ENCODE measurements at places on chromosomes 6 and 20.

DNA sequence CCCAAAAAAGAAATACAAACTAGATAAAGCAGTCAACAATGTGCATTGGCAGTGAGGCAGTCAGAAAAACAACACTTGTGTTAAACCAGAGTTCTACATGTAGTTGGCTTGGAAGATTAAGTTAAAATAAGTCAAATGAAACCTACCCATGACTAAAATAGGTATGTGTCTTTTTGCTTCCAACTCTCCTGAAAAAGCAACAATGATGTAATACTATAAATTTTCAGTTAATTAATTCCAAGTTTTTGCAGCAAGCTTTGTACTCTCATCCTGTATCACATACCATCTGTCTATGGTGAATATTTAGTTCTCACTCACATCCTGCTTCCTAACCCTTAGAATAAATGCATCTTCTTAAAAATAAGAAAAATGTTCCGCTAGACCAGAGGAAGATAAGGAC, 261.5 kb downstream of the KIF16B start:
- H3K36me3 ChIP-seq: peaks cover 2% of the 10 kb centered on the region
- DNase-seq: no peak
- H3K4me3 ChIP-seq: no peak overlapping the region
- H3K4me1 ChIP-seq: peaks cover 15% of the 10 kb centered on the region
- H3K27ac ChIP-seq: no peak overlapping the region

DNA sequence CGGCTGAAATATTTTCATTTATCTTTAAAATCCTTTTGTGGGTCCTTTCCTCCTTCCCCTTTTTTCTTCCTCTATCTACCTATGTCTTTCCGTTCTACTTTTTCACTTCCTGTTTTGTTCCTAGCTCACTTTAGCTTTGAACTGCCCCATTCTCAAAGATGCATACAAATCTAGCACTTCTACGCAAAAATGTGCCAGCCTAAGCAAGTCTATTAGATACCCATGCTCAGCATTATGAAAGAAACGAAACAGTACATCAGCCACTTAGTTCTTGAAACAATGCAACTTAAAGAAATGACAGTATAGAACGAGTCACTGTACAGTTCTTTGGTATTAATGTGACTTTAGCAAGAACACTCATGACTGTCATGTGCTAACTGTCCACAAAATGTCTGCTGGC, 47.3 kb upstream of the MARCKS start:
- no peaks in the 10 kb centered on the region for H3K36me3 ChIP-seq
- H3K27me3 ChIP-seq: no peaks in the 10 kb centered on the region
- no peak overlapping the region for H3K4me3 ChIP-seq

DNA sequence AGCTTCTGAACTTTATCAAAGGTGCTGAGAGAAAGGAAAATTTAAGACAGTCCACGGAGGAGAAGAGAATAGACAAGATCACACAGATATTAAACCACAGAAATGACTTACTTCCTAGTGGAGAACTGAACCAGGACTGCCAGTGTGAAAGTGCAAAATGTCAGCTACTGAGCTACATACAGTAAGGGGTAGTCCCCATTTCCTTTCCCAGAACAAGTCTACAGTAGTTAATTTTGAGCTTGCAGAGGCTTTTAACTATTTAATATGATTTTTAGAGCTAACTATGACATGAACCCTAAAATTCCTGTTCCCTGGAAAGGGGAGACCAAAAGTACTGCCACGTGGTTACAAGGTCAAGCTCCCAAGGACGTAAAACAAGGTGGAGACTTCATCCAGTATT, 45.1 kb downstream of the CEP85L start:
- H3K4me3 ChIP-seq: no peak overlapping the region
- H3K27ac ChIP-seq: no peak overlapping the region
- H3K27me3 ChIP-seq: no peaks in the 10 kb centered on the region
- peaks cover 2% of the 10 kb centered on the region for H3K36me3 ChIP-seq

- H3K4me1 ChIP-seq: no peaks in the 10 kb centered on the region
- no peaks in the 10 kb centered on the region for H3K36me3 ChIP-seq
- H3K27me3 ChIP-seq: no peaks in the 10 kb centered on the region
- peak; percentile 68 for DNase-seq
- peak overlapping the region; percentile 16 for H3K27ac ChIP-seq
Observed at GRCh38 chr6:141463237-141463977, 669.3 kb upstream of the GJE1 start.

GRCh38 chr20:60131375-60131774, 173.2 kb downstream of the CDH26 start:
- DNase-seq: no peak
- no peaks in the 10 kb centered on the region for H3K36me3 ChIP-seq
- no peak overlapping the region for H3K27ac ChIP-seq
- H3K27me3 ChIP-seq: peaks cover 2% of the 10 kb centered on the region

DNA sequence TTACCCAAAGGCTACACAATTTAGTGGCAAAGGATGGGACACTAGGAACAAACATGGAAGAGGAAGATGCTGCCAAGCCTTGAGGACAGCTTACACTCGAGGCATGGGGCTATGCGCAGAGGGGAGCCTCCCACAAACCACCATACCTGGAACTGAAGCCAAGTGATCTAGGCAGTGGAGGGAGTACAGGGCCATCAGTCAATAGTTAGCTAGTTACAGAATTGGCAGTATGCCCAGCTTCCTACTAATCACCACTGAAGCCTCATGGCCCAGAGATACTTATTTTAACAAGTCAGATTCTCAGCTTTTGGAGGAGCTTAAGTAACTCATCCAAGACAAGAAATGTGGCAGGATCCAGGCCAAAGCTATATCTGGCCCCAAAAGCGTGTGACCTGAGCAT, 226.6 kb upstream of the MOCS1 start:
- no peak for DNase-seq
- no peak overlapping the region for H3K27ac ChIP-seq
- no peaks in the 10 kb centered on the region for H3K27me3 ChIP-seq
- H3K36me3 ChIP-seq: no peaks in the 10 kb centered on the region
- H3K4me1 ChIP-seq: no peaks in the 10 kb centered on the region
- H3K4me3 ChIP-seq: no peak overlapping the region

DNA sequence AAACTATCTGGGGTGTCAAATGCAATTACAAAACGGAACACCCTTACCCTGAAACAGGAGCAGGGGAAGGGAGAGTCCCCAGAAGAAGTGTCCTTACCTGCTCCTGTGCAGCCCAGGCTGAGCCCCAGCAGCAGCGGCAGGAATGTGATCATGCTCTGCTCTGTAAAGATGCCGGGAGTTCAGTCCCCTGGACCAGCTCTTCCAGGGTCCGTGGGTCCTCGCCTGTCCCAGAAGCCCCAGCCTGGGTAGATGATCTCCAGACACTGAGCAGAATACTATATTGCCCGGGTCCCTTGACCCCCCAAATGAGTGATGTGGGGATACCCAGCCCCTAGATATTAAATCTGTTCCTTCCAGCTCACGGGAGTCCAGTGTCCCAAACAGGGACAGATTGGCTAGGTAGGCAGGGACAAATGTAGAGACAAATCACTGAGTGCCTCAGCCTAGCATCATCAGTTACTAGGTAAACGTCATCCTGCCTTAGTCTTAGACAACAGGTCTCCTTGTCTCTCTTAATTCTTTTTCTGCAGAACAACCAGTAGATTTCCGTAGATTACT, at the start of gene HLA-DMB:
Gene HLA-DMB (minus strand): TSS at position 373 of the 558 bp plus-strand sequence. CDS start 221 bp downstream, at position 152.
- peak; percentile 91 for DNase-seq
- H3K4me3 ChIP-seq: peak within 1 kb of the TSS; percentile 33
- H3K36me3 ChIP-seq: no peaks in the 10 kb centered on the region
- H3K27me3 ChIP-seq: peaks cover 16% of the 10 kb centered on the region
- peak within 1 kb of the TSS; percentile 86 for H3K27ac ChIP-seq

DNA sequence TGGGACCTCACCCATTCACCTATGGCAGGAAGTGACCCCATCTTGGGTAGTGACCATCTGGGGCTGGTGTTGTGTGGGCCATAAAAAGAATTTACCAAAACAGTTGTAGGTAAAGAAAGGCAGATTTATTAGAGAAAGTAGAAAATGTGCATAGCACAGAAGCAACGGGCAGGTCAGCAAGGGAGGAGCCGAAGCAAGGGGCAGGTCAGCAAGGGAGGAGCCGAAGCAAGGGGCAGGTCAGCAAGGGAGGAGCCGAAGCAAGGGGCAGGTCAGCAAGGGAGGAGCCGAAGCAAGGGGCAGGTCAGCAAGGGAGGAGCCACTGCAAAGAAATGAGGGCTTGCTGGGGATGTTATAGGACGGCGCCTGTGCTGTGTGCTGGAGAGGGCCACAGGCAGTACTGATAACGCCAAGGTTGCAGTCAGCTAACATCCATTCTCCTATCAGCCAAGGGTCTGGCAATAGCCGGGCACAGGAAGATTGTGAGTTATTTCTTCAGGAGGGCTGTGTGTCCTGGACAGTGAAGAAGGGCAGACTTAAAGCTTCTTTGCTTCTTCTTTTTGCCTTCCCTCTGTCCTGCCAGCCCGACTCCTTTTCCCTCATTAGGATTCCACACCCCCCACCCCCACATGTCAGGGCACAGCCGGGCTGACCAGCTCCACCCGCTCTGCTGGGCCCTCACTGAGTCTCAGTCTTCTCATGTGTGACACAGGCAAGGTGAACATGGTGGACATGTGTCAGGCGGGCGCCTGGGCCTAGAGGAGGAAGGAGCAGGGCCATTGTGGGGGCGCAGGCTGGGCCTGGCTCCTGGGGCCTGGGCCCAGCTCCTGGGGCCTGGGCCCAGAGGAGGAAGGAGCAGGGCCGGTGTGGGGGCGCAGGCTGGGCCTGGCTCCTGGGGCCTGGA, 31.6 kb upstream of the CHRNA4 start:
- H3K4me1 ChIP-seq: peaks cover 13% of the 10 kb centered on the region
- H3K4me3 ChIP-seq: no peak overlapping the region
- no peak overlapping the region for H3K27ac ChIP-seq
- DNase-seq: no peak

- peaks cover 3% of the 10 kb centered on the region for H3K4me1 ChIP-seq
- H3K27me3 ChIP-seq: peaks cover 5% of the 10 kb centered on the region
- H3K4me3 ChIP-seq: no peak overlapping the region
- H3K36me3 ChIP-seq: no peaks in the 10 kb centered on the region
- no peak overlapping the region for H3K27ac ChIP-seq
Observed at GRCh38 chr6:168866534-168866933, 387.1 kb downstream of the THBS2 start.

DNA sequence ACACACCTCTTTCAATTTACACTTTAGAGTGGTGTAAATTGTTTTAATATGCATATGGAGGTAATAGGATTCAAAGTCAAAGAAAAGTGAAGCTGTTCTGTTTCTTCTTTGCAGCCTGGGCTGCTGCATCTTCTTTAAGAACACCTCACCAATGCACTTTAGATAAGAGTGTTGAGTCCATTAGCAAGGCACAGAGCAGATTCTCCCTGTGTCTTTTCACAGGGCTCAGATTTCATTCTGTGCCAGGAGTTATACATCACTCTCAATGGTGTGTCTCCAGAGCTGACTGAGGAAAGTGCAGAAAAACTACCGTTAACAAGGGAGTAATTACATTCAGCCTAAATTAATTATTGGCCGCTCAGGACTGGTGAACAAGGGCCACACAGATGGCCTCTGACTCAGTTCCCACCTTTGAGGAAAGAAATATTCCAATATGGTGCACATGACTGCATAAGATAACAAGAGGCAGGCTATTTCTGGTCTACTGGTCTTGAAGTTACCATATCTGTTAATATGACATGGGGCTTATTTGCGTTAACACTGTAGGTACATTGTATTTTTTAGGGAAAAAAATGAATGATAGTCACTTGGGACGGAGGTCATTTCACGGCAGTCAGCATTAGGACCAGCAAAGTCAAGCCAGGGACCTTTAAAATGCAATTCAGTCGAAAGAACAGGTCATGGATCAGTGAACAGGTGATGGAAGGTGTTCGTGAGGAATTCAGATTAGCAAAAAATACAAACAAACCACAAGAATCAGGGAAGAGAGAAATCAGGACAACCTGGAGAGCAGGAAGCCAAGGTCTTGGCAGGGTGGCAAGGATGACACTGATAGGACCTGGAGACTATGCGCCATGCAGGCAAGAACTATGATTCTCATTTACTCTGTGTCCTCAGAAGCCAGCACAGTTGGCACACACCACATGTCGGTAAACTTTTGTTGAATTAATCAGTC, 203.7 kb downstream of the TBX18 start:
- no peaks in the 10 kb centered on the region for H3K4me1 ChIP-seq
- H3K4me3 ChIP-seq: no peak overlapping the region
- H3K36me3 ChIP-seq: no peaks in the 10 kb centered on the region

GRCh38 chr6:133635447-133635846, 253.5 kb upstream of the TCF21 start:
- DNase-seq: no peak
- no peak overlapping the region for H3K27ac ChIP-seq
- no peak overlapping the region for H3K4me3 ChIP-seq
- peaks cover 2% of the 10 kb centered on the region for H3K4me1 ChIP-seq

- H3K27ac ChIP-seq: no peak overlapping the region
- H3K27me3 ChIP-seq: no peaks in the 10 kb centered on the region
- H3K4me1 ChIP-seq: no peaks in the 10 kb centered on the region
- H3K36me3 ChIP-seq: no peaks in the 10 kb centered on the region
- H3K4me3 ChIP-seq: no peak overlapping the region
Observed at GRCh38 chr6:106525882-106526275, 103.4 kb downstream of the RTN4IP1 start.

- no peaks in the 10 kb centered on the region for H3K36me3 ChIP-seq
- H3K27me3 ChIP-seq: no peaks in the 10 kb centered on the region
- peak; percentile 58 for DNase-seq
- peak overlapping the region; percentile 79 for H3K27ac ChIP-seq
Observed at GRCh38 chr20:38245753-38246152, 14.8 kb downstream of the KIAA1755 start.

DNA sequence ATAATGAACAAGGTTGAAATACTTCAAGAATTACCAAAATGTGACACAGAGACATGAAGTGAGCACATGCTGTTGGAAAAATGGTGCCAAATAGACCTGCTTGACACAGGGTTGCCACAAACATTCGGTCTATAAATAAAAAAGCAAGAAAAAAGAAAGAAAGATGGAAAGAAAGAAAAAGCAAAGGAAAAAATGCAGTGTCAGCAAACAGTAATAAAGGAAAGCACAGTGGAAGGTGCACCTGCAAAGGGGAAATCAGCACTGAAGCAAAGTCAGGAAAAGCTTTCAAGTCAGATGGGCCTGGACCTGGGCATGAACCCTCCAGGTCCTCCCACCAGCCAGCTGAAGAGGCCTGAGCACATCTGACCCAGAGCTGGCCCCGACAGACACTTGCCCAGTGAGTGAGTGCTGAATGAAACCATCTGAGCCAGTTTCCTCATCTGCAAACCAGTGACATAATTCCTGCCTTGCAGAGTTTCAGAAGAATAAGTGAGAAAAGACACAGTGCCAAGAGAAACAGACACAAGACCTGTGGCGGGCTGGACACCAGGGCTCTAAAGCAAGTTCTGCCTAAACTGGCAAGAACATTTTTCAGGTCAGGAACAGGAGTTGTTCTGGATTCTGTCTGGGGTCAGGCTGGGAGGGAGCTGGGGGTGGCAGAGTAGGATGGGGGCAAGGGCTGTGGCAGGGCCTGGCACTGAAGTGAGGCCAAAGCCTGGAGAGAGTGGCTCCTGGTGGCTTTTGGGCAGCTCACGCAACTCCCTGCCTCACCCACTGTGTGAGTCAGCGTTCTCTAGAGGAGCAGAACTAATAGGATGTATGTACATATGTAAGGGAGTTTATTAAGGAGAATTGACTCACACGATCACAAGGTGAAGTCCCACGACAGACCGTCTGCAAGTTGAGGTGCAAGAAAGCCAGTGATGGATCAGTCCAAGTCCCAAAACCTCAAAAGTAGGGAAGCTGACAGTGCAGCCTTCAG, 23.9 kb upstream of the MICB start:
- no peak overlapping the region for H3K27ac ChIP-seq
- no peak for DNase-seq
- no peaks in the 10 kb centered on the region for H3K4me1 ChIP-seq
- no peaks in the 10 kb centered on the region for H3K36me3 ChIP-seq
- H3K4me3 ChIP-seq: no peak overlapping the region
- peaks cover 4% of the 10 kb centered on the region for H3K27me3 ChIP-seq
